Cortex of kidney (tissue), 1 donor: ENCODE measurements at places on chromosomes 2 and 18.

DNA sequence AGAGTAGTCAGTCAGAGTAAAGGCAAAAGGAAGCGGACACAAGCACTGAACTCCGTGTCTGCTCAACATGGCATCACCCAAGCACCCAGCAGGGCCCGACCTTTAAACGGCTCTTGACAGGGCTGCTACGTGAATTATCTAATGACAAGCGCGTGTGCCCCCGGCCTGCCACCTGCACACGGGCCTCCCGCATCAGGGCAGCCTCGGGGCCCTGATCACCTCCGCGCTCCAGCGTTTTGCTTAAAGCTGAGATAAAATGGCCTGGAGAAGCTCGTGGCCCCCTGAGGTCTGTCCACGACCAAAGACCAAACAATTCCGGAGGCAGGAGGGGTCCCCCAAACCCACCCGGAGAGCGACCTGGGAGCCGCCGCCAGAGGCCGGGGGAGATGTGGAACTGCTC is 376 bp downstream of the NDUFA10 start:
- no peak for DNase-seq

- DNase-seq, result no peak
Measured at GRCh38 chr18:36839835-36840234, 10.9 kb downstream of the KIAA1328 start.

DNA sequence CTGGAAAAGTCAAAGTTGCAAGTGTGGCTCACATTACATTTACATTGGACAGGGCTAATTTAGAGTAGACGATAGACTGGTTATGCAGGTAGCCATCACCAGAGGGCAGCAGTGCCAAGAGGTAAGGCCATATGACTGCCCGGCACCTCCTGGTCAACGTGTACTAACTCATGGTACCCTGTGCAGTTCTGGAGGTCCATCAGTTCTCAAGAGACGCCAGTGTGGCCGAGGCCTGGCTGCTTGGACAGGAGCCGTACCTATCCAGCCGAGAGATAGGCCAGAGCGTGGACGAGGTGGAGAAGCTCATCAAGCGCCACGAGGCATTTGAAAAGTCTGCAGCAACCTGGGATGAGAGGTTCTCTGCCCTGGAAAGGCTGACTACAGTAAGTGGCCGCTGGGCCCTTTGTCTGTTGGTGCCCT is 65.8 kb upstream of the EML6 start:
- DNase-seq, result no peak

- DNase-seq, result no peak
Measured at GRCh38 chr18:9249254-9249653, 85.3 kb upstream of the TWSG1 start.

- no peak for DNase-seq
Measured at GRCh38 chr2:16559278-16560067, 106.2 kb downstream of the CYRIA start.

- no peak for DNase-seq
Measured at GRCh38 chr18:58991167-58991798, 126.6 kb downstream of the ZNF532 start.

GRCh38 chr2:120963997-120964705 is 228.5 kb downstream of the GLI2 start:
- no peak for DNase-seq

DNA sequence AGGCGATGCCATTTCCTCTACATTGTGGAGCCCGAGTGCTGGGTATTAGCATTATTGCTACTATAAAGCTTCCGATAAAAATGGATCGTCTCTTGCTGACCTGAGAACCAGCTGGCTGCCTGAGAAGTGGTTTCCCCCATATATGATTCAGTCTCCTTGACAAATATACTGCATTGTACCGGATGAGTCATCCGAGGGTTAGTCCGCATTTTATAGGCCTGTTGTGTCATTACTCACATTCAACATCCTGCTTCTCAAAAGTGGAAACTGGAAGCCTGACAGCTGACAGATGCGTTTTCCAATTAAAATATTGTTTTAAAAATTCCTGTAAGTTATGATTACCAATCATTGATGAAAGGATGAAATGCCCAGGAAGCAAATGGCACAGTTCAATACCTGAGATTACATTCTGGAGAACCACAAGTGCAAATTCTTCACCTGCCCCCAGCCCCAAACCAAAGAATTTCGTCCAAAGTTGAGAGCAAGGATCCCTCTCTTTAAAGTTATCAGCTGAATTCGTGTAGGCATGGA is 65.7 kb downstream of the SPRED2 start:
- DNase-seq, result no peak

GRCh38 chr2:151119374-151119773 is 142.3 kb downstream of the RBM43 start:
- DNase-seq, result no peak

DNA sequence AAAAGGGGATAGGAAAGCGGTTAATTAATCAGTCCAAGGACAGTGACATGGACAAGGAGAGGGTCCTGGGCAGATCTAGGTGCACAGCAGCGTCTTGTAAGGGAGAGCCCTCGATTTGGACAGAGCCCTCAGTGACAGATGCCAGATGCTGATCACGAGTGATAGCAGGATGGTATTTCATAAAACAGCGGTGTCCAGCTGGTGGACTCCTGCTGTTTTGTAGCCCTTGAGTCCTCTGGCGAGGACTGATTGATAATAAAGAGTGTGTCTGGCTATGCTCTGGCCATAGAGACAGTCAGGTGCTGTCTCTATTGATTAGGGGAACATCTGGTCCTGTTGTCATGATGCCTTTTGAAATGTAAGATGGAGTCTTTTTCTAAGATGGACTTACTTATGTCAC is 180.7 kb downstream of the NCK2 start:
- no peak for DNase-seq

DNA sequence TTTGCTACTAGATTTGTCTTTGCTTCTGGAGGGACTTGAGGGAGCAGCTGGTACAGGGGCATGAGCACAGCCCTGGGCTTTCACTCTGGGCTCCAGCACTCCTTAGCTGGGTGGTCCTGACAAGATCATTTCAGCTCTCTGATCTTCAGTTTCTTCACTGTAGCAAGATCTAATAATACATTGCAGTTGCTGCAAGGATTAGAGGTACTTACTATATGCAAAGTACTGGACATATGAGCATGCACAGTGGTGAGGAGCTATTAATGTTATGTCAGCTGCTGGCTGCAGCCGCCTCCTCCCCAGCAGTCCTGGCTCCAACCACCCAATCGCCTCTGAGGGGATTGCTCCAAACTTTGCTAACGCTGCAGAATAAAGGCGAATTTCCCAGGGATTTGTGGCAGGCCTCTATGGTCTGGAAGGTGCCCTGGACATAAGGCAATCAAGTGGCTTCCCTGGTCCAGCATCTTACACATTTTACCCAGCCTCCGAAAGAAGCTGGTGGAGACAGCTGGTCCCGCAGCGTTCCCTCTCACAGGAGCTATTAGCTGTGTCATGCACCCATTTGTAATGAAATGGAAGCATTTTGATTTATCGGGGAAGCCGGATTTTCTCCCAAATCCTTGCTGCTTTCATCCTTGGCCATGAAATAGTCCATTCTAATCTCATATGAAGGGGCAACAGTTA is 96.7 kb downstream of the RHOB start:
- DNase-seq, result no peak

DNA sequence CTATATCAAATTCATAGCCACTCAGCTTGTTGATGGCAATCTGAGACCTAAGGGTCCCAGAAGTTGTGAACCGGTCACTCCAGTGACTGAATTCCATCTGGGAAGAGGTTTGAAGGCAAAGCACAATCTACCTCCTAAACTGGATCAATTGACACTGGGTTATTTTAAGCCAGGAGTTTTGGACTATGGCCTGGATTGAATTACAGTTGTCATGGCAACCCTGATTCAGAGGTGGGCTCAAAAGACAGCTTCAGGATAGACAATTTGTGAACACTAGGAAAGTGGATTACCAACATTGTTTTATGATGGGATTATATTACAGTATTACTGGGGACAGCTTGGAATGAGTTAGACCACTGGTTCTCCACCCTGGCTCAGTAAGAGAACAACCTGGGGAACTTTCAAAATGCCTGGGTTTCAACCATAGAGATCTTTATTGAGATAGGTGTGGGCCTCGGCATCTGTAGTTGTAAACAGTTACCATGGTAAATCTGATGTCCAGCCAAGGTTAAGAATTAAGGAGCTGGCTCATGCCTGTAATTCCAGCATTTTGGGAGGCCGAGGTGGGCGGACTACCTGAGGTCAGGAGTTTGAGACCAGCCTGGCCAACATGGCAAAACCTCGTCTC is 58.8 kb downstream of the MFSD6 start:
- DNase-seq, result no peak

DNA sequence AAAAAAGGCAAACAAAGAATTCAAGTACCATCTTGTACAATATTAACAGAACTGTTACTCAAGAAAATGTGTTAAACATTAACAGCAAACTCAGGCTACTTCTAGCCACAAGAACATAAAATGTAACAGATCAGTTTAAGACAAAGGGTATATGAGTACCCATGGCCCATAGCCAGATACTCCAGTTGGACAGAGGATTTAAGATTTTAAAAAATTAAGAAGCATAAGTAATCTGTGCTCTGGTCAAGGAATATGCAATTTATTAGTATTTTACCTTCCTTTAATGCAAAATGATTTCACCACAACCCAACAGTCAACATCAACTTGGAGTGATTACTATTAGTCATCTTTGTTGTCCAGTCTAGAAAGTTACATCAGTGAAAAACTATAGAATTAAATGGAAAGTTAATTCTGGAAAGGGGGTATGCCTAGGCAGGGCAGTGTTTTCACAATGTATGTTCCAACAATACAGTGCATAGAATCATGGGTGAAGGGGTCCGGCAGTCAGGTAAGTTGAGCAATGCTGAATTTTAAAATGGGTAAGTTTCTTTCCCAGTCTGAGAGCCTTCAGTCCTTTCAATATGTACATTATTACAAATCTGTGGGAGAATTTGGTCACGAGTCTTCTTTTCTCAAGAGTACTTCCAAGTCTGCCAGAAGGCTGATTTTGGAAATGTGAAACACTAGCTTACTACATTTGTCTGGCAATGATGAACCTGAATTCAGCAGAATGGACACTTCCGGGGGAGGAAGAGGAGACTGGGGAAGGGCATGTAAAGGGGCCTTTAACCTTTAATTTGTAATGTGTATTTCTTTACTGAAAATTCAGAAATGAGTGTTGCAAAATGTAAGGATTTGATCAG is 34.5 kb downstream of the SFT2D3 start:
- no peak for DNase-seq

GRCh38 chr2:205188239-205189138 is 493.8 kb upstream of the NRP2 start:
- DNase-seq, result no peak
